ENCODE measurements at places on chromosomes 16 and 17. TPM values are rescaled to one million over a fixed set of nuclear protein-coding genes. Genes with fewer than 3 reads are reported as not detected.

The CA7 gene
- total RNA-seq: not detected

The TMEM114 gene
- total RNA-seq: not detected

DNA sequence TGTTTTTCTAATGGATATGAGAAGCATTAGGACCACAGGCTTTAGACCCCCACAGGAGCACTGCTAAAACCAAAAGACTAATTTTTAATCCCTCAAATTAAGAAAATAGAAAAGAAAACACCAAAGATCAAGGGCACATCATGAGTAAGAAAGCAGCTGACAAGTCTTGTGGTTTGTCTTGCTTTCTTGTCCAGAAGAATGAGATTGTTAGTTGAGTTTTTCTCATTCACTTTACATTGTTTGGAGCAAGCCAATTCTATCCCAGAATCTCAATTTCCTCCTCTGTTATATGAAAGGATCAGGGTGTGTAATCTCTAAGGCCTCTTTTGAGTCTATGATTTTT lies 899.0 kb downstream of the KCNJ2 start:
- no peak for DNase-seq

DNA sequence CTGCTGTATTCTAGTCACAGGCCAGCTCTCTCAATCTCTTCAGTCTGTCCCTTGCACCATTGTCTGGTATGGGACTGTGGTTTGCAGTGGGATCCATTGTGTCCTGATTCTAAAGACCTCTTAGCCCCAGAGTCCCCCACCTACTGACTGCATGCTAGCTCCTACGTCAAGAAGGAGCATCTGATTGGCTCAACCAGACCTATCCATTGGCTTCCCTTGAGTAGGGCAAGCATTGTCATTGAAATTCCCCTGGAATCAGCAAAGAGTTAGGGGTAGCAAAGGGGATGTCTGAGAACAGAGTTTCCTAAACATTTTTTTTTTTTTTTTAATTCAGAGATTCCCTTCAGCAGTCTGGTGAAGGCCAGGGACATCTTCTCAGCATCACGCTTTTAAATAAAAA lies 175.3 kb upstream of the MPHOSPH6 start:
- DNase-seq: no peak

DNA sequence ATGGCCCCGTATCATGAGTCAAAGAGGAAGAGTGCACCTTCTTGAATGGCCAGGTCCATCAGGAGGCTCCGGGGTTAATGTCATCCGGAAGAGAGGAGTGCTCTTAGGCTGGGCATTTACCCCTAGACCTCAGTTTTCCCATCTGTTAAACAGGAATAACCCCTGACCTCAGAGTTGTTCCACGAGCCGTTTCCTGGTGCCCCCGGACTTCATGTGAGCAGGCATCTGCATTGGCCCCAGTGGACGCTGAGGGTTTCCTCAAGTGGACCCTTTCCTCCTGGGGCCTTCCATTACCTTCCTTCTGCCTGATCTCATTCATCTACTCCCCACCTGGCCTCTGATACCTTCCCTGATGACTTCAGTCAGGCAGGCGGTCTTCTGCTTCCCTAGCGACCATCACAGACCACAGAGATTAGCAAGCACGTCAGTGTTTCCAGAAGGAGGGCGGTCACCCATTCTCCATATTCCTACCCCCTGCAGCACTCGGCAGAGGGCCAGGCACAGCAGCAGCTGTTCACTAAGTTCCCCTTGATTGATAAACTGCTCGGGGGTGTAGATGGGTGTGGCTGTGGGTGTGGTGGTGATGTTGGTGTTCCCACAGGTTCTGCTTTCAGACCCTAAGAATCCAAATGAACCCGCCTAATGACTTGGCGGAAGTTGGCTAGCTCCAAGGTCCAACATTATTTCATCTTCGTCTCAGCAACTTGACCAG lies 346.6 kb upstream of the TNRC6C start:
- no peak for DNase-seq

DNA sequence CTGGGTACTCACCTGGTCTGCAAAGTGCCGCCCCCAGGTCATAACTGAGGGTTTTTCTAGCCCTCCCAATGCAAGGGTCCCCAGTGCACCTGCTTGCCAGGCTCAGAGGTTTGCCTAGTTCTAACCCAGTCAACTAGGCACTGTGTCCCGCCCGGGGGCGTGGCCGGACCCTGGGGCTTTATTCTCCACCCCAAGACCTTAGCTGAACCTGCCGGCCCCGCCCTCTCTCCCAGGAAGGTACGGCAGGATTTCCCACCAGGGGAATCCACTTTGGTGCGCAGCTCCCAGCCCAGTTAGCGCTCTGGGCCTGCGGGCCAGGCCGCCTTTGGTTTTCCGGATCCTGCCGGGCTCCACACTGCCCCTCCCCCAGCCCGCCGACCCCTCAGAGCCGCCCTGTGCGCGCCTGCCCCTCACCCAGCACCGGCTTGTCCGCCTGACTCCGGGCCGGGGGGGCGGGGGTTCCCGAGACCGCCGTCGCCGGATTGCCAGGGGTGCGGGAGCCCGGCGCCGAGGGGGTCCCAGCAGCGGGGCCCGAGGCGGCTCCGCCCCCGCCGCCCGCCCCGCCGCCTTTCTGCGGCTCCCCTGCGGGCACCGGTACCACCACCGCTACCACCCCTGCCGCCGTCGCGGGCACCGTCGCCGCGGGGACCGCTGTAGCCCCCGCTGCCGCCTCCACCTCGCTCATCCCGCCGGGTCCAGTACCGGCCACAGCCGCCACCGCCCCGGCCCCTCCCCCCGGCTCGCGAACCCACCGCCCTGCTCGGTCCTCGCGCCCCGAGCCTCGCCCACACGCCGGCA lies 424 bp downstream of the YBX2 start:
- peak; percentile 49 for DNase-seq

Data from HepG2 (cell line).